ENCODE measurements at places on chromosomes 5 and 9. TPM values are rescaled to one million over a fixed set of nuclear protein-coding genes. Genes with fewer than 3 reads are reported as not detected.

GDA gene
- not detected for total RNA-seq

SOHLH1 gene
- not detected for total RNA-seq

TRIM14 gene
- 47.3 TPM for total RNA-seq

GRCh38 chr5:143393524-143393923 lies 10.0 kb downstream of the NR3C1 start:
- no peak for DNase-seq

GRCh38 chr5:156850206-156850751 lies at the start of gene PPP1R2B:
PPP1R2B (plus strand) TSS chr5:156850295; CDS start chr5:156850563, 268 bp downstream.
- no peak for DNase-seq

- peak; percentile 79 for DNase-seq
Observed at GRCh38 chr5:171419688-171420430, 412 bp downstream of the FGF18 start.

CCDC187 gene
- not detected for total RNA-seq

GRCh38 chr9:91082731-91083130 lies 279.0 kb downstream of the AUH start:
- DNase-seq, result no peak

TRIP13 gene
- 47.5 TPM for total RNA-seq

GRCh38 chr5:90047113-90047512 lies 362.4 kb downstream of the CETN3 start:
- DNase-seq, result no peak

DNA sequence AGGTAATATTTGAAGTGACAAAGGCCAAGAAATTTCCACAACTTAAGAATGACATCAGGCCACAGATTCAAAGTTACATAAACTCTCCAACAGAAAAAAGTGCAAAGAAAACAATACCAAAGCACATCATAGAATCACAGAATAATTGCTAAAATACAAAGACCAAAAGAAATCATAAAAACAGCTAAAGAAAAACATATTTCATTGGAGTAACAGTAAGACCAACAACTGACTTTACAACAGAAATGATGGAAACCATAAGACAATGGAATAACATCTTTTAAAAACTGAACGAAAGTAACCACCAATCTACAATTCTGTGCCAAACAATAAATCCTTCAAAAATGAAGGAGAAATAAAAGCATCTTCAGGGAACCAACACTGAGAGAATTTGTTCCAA lies 38.3 kb downstream of the ZDHHC21 start:
- no peak for DNase-seq

MPDZ gene
- total RNA-seq, result not detected
